ENCODE measurements at places on chromosomes 1 and 21. TPM values are rescaled to one million over a fixed set of nuclear protein-coding genes. Genes with fewer than 3 reads are reported as not detected.

PTGFR gene
- polyA plus RNA-seq, result 0.25 TPM

RNU1-2 gene
- 1.9 TPM for polyA plus RNA-seq

SH3BGR gene
- 4.3 TPM for polyA plus RNA-seq

PLPP3 gene
- 91.7 TPM for polyA plus RNA-seq

PRAMEF6 gene
- not detected for polyA plus RNA-seq

ATP5IF1 gene
- 256 TPM for polyA plus RNA-seq

SLC44A5 gene
- polyA plus RNA-seq, result 16.4 TPM

CD1B gene
- not detected for polyA plus RNA-seq

LHX8 gene
- polyA plus RNA-seq, result not detected

HCRTR1 gene
- 0.13 TPM for polyA plus RNA-seq

KIAA0040 gene
- polyA plus RNA-seq, result 18.0 TPM

GBP7 gene
- not detected for polyA plus RNA-seq

TFF2 gene
- not detected for polyA plus RNA-seq

ADIPOR1 gene
- polyA plus RNA-seq, result 77.5 TPM

CRP gene
- polyA plus RNA-seq, result not detected

NOL9 gene
- 28.3 TPM for polyA plus RNA-seq

TNFAIP8L2 gene
- 1.6 TPM for polyA plus RNA-seq

CTXND2 gene
- 0.22 TPM for polyA plus RNA-seq

LCE3C gene
- polyA plus RNA-seq, result not detected

ATP1A2 gene
- polyA plus RNA-seq, result 5.8 TPM

AMPD1 gene
- not detected for polyA plus RNA-seq

MYCL gene
- 7.1 TPM for polyA plus RNA-seq

SYDE2 gene
- 12.9 TPM for polyA plus RNA-seq

NKAIN1 gene
- 3.4 TPM for polyA plus RNA-seq

ZNF648 gene
- 0.63 TPM for polyA plus RNA-seq

KDM5B gene
- 108 TPM for polyA plus RNA-seq

PTAFR gene
- polyA plus RNA-seq, result 1.9 TPM

GSTM5 gene
- 44.7 TPM for polyA plus RNA-seq

ADAM15 gene
- polyA plus RNA-seq, result 41.9 TPM

TTLL10 gene
- 0.98 TPM for polyA plus RNA-seq

OR14K1 gene
- not detected for polyA plus RNA-seq

KRTAP12-2 gene
- polyA plus RNA-seq, result not detected

EDARADD gene
- 8.2 TPM for polyA plus RNA-seq

C8B gene
- polyA plus RNA-seq, result not detected

STYXL2 gene
- polyA plus RNA-seq, result 0.45 TPM

TRIM45 gene
- polyA plus RNA-seq, result 29.5 TPM

PTGFRN gene
- 56.6 TPM for polyA plus RNA-seq

ADPRS gene
- 28.6 TPM for polyA plus RNA-seq

DOCK7 gene
- 74.6 TPM for polyA plus RNA-seq

RSBN1 gene
- polyA plus RNA-seq, result 27.9 TPM

LCE6A gene
- polyA plus RNA-seq, result not detected

PRDM16 gene
- 7.3 TPM for polyA plus RNA-seq

PER3 gene
- polyA plus RNA-seq, result 18.9 TPM

CCDC30 gene
- polyA plus RNA-seq, result 26.7 TPM

ETV3L gene
- polyA plus RNA-seq, result not detected

TTC39A gene
- polyA plus RNA-seq, result 9.7 TPM

KIF14 gene
- 12.4 TPM for polyA plus RNA-seq

NID1 gene
- 177 TPM for polyA plus RNA-seq

PEAR1 gene
- 21.1 TPM for polyA plus RNA-seq

GBP5 gene
- 0.28 TPM for polyA plus RNA-seq

ATP13A2 gene
- 30.4 TPM for polyA plus RNA-seq

TMEM269 gene
- polyA plus RNA-seq, result 1.3 TPM

PCP4L1 gene
- 1.2 TPM for polyA plus RNA-seq

ARMH1 gene
- 7.3 TPM for polyA plus RNA-seq

S100A16 gene
- polyA plus RNA-seq, result 87.2 TPM

TEDDM1 gene
- polyA plus RNA-seq, result 0.20 TPM

Measured in left kidney (tissue), 8 donors.